Stimulated activated CD8-positive, alpha-beta memory T cell treated with anti-CD3 and anti-CD28 coated beads, Interleukin-15, amount 100 ng/mL, for 4 hours (primary cell): ENCODE measurements at places on chromosomes 6 and 20.

DNA sequence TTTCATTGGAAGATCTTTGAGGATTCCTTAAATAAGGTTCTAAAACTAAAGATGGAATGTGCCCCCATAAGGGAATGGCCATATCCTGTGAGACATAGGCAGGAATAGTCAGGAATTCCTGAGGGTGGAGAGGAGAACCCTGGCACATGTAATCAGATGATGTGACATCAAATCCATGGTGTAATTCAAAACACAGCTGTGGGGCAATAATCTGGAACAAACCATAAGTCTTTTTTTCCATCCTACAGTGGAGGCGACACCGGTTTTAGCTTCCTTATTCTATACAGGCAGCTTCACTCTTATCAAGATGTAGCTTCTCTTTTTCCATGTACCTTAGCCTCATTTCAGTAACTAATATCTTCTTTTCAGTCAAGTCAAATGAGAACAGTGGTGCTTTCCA, 133.6 kb upstream of the CITED2 start:
- no peak for DNase-seq

DNA sequence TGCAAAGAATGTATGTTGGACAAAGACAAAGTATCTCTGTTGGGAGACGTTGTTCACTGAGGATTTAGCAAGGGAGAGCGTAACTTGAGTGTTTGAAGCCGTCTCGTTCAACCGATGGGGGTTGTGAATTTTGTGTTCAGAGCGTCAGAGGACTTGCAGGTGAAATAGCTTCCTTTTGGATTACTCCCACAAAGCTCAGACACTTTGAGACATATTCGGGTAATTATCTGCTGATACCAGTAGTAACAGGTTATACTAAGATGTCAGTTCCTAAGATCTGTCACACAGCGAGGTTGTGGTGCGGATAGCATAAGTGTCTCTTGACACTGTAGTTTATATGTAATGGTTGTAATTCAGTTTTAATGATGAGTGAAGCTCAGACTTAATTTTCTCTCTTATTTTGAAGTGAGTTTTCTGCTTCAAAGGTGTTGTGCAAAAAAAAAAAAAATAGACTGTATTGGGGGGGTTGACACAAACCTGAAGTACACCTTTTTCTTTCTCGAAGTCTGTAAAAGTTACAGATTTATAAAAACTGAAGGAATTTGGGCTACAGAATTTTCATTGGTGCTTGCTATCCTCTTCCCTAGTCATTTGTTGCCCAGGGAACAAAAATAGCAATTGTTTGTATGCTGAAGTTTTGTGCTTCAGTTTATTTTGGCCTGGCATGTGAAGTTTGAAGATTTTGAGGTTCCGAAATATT, 1.7 kb downstream of the ASXL1 start:
- no peak for DNase-seq

DNA sequence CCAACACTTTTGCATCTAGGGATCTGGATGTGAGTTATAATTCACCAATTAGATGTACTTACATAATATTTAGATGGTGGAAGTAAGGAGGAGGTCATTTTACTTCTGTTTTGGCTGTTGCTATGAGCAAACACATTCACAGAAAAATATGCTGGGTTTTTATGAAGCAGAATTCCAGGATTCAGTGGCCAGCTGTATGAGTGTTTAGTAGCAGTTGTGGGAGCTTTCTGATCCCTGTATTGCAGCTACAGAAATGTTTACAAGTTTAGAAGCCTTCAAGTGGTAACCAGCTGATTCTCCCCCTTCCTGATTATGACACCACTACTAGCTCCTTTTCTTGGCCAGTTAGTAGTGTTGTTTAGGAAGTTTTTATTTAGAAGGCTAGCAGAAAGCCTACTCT, 177.0 kb downstream of the TENT5A start:
- DNase-seq, result no peak

- no peak for DNase-seq
These were observed 171.1 kb upstream of the MARCKS start for GRCh38 chr6:113686049-113686448.

DNA sequence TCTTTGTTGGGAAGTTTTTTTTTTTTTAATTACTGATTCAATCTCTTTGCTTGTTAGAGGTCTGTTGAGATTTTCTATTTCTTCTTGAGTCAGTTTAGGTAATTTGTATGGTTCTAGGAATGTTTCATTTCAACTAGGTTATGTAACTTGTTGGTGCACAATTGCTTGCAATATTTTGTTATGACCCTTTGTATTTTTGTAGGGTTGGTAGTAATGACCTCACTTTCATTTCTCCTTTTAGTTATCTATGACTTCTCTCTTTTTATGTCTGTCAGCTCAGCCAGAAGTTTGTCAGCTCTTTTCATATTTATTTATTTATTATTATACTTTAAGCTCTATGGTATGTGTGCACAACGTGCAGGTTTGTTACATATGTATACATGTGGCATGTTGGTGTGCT, 51.1 kb upstream of the SLC24A3 start:
- DNase-seq, result no peak

GRCh38 chr6:18350712-18351111, 36.4 kb upstream of the RNF144B start:
- DNase-seq, result no peak

DNA sequence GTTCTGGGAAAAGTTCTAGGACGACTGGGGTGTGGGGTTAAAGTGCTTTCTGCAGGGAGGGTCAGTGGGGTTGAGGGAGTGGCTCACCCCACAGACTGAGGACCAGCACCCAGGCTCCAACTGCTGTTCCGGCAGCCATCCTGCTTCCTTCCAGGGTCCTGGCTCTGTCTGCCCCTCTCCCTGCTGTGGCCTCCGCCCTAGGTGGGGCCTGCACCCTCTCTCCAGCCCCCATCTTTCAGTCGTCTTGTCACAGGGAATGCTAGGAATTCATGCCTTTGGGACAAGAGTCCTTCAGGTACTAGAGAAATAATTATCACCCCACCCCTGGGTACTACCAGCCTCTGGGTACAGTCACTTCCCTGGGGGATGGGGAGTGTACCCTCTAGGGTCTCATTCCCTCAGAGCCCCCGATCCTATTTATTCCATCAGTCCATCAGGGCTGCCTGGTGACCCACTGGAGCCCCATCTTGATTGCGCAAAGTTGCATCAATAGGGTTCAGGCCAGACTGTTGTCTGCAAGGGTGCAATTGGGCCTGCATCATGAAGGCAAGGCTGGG, at the start of gene AGER:
TSS of gene AGER (minus strand) at position 170 of the 557 bp plus-strand sequence. CDS start at position 139, 31 bp downstream.
- DNase-seq, result no peak

DNA sequence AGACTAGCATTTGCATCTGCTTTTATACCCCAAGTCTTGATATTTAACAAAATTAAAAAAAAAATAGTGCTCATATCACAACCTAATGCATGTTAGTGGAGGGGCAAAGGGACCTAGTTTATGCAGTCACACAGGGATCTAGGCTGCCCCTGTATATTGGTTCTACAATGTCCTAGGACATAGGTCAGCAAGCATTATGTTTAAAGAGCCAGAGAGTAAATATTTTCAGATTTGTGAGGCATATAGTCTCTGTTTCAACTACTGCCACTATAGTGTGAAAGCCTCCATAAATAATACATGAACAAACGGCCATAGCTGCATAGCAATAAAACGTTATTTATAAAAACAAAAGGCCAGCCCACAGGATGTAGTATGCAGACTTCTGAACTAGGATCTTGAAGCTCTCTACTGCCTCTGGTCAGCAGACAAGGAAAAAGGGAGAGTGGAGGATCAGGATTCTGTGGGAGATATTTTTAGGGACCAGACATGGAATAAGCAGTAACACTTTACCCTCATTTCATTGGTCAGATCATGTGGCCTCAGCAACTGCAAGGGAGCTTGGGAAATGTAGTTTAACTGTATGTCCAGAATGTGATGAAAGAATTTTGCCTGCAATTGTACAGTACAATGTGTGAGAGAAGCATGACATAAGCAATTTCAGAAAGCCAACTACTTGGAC, 414.2 kb upstream of the SPTLC3 start:
- no peak for DNase-seq

- DNase-seq, result peak; percentile 43
These were observed 45.7 kb downstream of the RAMACL start for GRCh38 chr6:166540631-166541331.

DNA sequence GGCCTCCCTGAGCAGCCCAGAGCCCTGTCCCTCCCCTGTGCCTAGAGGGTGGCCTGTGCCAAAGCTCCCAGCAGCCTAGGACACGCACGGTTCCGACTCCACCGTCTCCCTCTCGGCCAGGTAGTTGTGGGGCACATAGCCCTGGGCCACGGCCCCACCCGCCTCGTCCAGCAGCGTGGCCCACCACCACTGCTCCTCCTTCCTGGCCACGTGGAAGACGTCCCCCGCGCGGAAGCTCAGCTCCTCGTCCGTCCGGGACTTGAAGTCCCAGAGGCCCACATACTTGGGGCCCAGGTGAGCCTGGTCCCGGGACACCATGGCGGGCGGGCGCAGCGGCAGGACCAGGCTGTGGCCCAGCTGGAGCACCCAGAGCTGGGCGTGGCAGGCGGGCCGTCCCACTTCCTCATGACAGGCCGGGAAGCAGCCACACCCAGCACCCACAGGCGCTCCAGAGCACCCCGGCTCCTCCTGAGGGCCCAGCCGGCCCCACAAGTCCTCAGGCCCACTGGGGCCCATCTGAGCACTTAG, at the start of gene PTK6:
TSS of gene PTK6 (minus strand) at position 380 of the 528 bp plus-strand sequence. CDS start at position 318, 62 bp downstream.
- no peak for DNase-seq

DNA sequence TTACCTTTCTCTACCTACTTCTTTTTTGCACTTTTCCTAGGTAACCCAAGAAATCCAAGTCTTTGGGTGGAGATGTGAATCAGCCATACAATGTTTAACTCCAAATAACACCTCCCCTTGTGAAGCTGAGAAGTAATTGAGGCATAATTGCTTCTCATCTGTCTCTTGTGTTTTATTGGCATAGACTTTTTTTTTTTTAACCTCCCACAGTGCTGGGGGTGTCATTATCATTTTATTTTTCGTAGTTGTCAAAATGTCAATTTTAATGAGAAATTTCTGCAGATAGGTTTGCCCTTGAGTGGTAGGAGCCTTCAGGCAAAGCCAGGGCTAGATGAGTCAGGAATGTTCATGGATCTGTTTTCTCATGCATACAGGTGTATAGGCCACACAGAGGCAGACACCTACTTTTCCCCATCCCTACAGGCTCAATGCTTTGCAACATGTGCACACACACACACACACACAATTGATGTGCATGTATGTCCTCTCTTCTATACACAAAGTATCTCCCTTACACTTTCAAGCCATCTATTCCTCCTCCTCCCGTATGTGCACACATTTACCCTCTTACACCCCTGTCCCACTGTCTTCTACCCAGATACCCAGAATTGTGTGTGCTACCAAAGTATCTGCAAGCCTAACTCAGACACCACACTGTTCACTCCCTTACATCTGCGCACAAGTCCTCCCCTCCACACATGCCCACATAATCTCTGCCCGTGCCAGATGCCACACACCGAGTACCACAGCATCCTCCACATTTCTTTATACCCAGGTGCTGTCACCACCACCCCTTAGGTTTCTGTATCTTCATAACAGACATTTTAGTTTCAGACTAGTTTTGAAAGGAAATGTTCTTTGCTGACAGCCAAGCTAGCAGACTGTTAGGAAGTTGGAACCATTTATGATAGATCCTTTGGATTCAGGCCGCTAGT, 22.0 kb downstream of the RALY start:
- DNase-seq, result no peak

DNA sequence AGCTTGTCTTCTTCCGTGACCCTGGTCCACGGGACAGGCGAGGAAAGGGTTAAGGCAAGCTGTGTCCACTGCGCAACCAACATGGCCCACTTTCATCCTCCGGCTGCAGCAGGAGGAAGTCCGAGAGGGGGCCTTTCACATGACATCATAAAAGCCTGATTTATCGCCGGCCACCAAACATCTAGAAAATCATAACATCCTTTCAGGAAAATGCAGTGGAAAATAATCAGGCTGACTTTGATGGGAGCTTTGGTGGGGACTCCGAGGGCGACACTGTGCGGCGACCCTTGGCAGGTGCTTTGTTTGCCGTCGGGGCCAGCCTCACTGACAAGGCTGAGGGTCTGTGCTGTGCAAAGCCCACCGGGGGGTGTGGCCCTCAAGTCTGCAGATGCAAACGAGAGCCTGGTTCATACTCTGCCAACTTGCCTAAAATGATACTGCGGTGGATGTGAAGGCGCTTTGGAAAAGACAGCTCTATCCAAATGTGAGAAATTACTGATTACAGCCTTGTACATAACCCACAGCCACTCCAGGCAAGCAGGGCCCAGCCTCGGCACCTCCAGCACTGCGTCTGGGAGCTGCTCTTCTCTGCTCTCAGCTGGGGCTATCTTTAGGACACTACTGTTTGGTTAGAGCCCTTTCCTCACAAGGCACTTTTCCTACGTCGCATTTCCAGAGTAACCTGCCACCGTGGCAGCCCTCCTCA, 25.7 kb downstream of the FOXC1 start:
- DNase-seq, result no peak

DNA sequence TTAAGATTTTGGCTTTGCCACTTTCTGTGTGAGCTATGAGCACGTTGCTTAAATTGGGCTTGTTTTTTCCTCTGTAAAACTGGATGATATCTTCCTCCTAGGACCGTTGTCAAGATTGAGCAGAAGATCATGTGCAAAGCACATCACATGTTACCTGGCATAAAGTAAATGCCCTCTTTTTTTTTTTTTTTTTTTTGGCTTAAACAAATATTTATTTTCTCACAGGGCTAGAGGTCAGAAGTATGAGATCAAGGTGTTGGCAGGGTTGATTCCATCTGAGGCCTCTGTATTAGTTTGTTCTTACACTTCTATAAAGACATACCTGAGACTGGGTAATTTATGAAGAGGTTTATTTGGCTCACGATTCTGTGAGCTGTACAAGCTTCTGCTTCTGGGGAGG, 42.7 kb downstream of the TOX2 start:
- no peak for DNase-seq

GRCh38 chr6:116278854-116279231, 887 bp downstream of the TSPYL1 start:
- DNase-seq, result no peak

DNA sequence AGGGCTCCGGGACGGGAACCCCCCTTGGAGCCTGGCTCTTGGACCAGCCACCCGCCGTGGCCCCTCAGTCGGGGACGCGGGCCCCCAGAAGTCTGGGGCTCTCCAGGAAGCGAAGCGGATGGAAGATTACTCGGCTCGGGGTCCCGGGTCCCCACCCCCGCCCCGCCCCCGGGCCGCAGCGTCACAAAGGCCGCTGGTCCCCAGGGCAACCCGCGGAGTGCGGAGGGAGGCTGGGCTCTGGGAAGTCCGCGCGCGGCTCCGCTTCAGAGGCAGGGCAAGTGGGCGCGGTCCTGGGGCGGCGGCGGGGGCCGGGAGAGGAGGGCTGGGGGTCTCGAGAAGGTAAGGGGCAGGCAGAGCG, at the start of gene FNDC11:
TSS of gene FNDC11 (plus strand) at position 227 of the 358 bp plus-strand sequence. CDS start 1,505 bp downstream, outside the sequence.
- DNase-seq, result no peak

DNA sequence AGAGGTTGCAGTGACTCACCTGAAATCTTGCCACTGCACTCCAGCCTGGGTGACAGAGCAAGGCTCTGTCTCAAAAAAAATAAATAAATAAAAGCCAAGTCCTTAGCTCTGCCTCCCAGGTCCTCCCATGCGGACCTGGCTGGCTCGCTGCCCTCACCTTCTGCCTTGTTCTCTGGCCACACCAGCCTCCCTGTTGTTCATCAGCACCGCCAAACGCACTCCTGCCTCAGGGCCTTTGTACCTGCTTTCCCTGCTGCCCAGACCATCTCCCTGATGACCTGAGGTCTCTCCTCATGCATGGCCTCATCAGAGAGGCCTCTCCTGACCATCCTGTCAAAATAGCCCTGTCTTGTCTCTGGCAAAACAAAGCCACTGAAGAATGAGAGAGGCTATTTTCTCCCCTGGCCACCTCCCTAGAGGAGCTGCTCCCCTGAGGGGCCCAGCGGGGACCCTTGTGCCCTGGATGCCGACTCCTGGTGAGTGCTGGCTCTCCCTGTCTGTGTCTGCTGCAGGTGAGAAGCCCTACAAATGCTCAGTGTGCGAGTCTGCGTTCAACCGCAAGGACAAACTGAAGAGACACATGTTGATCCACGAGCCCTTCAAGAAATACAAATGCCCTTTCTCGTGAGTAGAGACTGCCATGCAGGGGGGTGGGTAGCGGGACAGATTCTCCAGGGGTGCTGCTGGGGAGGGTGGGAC, 22.6 kb upstream of the CHMP4B start:
- DNase-seq, result no peak
